ENCODE measurements at places on chromosomes 12 and 14. TPM values are rescaled to one million over a fixed set of nuclear protein-coding genes. Genes with fewer than 3 reads are reported as not detected.

GRCh38 chr14:65151609-65151956 is 49.3 kb upstream of the MAX start:
- DNase-seq: no peak

DNA sequence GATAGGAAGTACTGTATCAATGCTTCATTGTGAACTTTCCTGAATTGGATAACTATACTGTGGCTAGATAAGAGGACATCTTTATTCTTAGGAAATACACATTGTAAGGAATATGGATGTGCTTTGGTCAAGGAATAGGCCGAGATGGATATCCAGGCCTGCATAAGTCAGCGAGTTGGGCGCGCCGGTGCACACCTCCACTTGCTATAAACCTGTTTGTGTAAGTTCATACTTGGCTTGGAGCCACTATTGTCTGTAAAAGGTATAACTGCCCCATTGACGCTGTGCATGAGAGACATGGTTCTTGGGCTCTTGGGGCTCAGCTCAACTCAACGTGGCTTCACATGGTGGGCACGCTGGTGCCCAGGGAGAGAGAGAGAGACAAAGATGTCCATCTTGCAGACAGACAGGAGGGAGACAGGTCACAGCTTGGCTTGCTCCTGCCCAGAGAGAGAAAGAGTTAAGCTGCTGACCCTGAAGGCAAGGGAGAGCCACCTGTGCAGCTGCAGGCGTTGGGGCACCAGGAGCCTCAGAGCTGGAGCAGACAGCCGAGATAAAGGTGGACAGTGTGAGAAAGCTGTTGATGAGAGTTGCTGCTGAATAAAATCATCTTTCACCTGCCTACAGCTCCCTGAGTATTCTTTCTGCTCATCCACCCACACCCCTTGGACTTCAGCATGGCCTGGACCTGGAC is 34.1 kb upstream of the COCH start:
- DNase-seq: no peak

TCL1A gene
- not detected for total RNA-seq

GPR137C gene
- total RNA-seq: 10.1 TPM

TTC6 gene
- 46.7 TPM for total RNA-seq
